ENCODE measurements at places on chromosomes 11 and 22. TPM values are rescaled to one million over a fixed set of nuclear protein-coding genes. Genes with fewer than 3 reads are reported as not detected.

DNA sequence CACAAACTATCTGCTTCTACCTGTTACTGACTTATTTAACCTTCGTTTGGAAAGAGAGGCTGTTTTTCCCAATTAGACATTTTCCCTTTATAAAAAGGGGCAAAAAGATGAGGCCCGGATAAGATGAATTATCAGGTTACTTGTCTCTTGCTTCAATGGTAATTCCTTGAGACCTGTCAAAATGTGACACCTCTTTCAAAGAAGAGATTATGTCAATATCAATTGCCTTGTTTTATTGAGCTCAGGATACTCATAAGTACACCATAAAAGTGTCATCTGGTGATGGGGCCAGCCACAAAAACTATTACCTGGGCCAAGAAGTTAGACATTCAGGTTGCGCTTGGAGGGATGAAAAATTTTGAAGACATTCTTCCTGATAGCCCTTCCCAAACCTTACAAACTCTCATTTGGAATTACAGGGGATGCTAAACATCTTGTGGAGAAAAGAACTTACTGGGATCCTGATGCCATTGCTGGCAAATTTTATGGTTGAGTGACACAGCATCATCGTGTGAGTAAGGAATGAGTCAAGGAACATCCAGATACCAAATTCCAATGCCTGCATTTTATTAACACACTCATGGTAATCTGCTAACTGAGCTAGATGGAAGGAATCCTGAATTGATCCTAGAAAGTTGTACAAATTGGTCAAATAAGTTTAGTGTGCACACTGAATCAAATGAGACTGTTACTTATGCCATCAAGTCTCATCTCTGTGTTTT, 1071.2 kb downstream of the LRRC4C start:
- no peak for DNase-seq

- DNase-seq = no peak
These were observed 75.7 kb downstream of the NFAM1 start for GRCh38 chr22:42356533-42356932.

- no peak for DNase-seq
These were observed 58.8 kb upstream of the ZBED5 start for GRCh38 chr11:10916665-10917064.

DNA sequence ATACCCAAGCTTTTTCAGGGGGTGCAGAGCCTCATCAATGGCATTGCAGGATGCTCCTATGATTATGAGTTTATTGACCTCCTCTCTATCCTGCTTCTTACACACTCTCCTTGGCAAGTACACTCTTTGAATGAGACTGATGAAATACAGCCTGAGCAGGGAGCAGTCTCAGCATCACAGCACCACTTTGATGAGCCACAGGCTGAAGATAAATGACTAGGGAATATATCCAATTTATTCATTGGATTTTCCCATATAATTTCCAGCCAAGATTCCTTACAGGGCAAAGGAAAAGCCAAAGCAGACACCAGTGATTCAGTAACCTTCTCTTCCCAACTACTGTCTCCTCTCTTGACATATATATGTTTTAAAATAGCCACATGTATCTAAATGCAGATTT, 79.2 kb downstream of the CASP12 start:
- DNase-seq = no peak

DNA sequence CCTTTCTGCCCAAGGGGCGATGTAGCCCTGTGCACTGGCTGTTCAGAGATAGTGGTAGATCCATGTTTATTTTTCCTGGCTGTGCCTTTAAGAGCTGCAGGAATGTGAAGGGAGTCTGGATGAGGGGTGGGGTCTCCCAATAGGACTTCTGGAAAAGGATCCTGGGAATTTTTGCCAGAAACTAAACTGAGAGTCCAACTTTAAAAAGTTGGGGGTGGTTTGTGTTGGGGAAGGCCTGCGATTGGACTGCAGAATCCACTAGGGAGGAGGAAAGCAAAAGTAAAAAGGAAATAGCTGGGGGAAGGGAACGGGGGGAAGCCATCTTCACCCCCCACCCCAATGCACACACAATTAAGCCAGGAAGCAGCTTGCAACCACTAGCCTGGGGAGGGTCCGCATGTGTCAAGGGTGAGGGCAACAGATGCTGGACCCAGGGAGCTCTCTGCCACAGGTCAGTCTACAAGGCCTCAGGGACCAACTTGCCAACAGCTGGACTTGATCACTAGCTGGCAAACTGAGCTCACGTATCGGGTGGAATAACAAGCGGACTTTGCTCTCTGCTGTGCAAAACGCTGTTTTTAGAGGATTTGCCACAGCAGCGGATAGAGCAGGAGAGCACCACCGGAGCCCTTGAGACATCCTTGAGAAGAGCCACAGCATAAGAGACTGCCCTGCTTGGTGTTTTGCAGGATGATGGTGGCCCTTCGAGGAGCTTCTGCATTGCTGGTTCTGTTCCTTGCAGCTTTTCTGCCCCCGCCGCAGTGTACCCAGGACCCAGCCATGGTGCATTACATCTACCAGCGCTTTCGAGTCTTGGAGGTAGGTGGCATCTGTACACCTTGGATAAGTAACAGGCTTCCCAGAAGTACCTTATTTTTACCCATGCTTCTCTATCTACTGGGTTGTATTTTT, at the start of gene OLFML1:
Gene OLFML1 (plus strand): TSS at position 321 of the 912 bp plus-strand sequence. CDS start 370 bp downstream, at position 691.
- no peak for DNase-seq

DNA sequence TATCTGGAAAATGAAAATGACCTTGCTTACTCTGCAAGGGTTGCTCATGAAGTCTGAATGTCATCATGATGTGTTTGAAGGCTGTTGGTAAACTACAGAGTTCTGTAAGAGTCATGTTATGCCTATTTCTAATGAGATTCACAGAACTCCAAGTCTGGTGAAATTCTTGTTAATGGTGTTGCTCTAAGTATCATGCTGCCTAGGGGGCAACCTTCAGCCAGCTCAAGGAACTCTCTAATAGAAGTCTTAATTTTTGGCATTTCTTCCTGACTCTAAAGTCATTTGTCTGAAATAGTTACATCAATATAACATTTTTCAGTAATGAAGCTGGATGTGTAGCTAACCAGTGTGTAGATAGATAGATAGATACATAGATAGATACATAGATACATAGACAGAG, 302.8 kb downstream of the FAT3 start:
- no peak for DNase-seq

- no peak for DNase-seq
These were observed 4.6 kb downstream of the PDGFD start for GRCh38 chr11:104159356-104159755.

The DNAJB7 gene
- total RNA-seq = not detected

DNA sequence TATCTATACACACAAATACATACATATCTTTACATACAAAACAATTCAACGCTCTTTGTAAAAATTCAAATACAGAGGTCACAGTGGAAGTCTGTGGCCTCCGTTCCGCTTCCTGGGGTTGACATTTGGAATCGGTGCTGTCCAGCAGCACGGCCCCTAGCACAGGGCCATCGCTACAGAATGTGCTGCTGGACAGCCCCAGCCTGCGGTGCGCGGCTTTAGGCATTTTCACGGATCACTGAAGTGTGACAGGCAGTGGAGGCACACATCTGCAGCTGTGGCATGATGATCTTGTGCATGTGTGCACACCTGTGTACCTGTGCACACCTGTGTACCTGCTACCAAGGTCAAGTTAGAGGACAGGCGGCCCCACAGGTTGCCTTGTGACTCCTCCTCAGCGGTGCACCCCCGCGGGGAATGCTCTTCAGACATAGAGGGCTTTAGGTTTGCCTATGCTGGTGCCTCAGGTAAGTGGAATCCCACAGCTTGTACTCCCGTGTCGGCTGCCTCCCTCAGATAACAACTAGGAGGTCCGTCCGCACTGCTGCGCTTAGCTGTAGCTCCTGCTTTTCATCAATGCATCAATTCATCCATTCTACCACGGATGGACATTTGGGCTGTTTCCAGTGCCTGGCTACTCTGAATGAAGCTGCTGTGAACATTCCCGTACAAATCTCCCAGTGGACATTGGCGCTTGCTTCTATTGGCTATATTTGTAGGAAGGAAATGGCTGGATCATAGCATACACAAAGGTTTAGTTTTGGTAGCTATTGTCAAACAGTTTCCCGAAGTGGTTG, 29.9 kb downstream of the GAL start:
- DNase-seq = no peak

DNA sequence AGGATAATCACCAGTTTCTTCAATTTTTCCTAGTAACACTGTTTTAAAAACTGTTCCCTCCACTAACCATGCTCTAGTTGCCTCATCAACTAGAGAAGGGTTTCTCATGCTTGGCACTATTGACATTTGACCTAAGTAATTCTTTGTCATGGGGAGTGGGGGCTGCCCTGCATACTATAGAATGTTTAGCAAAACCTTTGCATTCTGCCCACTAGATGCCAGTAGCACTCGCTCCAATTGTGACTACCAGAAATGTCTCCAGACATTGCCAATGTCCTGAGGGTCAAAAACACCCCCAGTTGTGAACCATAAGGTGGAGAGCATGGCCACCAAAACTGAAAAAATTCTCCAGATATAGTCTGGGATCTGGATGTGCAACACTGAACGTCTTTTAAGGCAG, 27.6 kb upstream of the BMAL1 start:
- no peak for DNase-seq

GRCh38 chr11:116384876-116385275, 387.9 kb downstream of the BUD13 start:
- DNase-seq = no peak

DNA sequence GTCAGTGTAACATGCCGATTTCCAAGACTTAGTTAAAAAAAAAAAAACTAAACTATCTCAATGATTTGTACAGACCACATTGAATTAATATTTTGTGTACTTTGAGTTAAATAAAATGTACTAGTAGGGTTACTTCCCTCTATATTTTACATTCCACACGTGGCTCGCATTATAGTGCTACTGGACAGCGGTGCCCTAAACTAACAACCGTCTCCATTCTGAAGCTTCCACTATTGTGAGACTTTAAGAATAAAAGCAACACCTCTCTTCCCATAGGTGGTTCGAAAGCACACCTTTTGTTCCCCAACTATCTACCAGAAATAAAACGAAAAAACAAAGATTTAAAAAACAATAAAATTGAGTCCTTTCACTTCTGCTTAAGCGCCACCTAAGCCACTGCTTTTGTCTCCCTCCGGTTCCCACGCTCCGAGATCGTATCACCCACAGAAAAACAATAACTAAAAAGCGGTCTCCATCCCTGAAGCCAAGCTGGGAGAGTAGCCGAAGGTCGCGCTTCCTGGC, 380 bp upstream of the TTC17 start:
- no peak for DNase-seq

DNA sequence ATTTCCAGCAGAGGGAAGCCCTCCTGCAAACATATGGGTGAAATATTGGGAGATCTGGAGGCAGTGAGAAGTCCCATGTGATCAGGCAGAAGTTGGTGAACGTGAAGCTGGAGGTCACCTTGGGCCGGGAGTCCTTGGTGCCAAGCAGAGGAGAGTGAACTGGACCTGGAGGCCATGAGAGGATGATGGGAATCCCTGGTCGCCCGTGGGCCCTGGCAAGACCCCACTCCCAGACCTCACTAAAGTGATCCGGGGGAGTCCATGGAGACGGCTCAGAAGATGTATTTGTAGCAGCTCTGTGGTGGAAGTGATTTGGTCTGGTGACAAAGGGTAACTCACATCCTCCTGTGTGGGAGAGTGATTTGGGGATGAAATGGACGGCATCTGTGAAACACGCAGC, 71.0 kb downstream of the ARHGAP8 start:
- DNase-seq = no peak

DNA sequence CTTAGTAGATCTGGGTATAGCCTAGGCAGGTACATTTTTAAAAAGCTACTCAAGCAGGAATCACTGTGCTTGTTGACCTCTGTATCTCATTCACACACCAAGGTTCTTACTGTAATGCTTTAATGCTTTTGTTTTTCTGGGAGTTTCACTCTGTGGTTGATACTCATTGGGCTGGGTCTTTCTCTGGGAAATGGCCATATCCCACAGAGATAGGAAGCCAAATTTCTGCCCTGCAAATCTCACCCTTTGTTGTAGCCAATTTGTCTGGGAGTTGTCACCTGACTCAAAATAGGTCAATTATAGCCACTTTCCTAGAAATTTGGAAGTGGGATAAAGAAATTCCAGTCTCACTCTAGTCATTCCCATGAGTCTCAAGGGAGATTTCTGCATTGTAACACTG, 195.8 kb upstream of the BDNF start:
- no peak for DNase-seq

GRCh38 chr11:60240662-60241061, 2.3 kb downstream of the MS4A4E start:
- DNase-seq = no peak

DNA sequence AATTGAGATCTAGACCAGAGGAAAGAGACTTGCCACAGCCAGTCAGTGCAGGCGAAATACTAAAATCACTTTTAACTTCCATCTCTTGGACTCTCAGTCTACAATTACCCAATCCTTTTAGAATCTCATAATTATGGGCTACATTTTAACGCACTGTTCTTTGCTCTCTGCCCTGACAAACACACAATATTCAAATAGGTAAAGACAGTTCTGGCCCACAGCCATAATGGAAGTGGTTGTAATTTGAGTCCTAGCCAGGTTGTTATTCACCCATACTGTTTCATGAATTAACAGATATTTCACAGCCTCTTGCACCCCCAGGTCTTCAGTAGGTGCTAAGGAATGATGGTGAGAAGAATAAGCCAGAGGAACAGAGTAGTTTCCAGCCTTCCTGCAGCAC, 830 bp downstream of the C11orf97 start:
- DNase-seq = no peak

DNA sequence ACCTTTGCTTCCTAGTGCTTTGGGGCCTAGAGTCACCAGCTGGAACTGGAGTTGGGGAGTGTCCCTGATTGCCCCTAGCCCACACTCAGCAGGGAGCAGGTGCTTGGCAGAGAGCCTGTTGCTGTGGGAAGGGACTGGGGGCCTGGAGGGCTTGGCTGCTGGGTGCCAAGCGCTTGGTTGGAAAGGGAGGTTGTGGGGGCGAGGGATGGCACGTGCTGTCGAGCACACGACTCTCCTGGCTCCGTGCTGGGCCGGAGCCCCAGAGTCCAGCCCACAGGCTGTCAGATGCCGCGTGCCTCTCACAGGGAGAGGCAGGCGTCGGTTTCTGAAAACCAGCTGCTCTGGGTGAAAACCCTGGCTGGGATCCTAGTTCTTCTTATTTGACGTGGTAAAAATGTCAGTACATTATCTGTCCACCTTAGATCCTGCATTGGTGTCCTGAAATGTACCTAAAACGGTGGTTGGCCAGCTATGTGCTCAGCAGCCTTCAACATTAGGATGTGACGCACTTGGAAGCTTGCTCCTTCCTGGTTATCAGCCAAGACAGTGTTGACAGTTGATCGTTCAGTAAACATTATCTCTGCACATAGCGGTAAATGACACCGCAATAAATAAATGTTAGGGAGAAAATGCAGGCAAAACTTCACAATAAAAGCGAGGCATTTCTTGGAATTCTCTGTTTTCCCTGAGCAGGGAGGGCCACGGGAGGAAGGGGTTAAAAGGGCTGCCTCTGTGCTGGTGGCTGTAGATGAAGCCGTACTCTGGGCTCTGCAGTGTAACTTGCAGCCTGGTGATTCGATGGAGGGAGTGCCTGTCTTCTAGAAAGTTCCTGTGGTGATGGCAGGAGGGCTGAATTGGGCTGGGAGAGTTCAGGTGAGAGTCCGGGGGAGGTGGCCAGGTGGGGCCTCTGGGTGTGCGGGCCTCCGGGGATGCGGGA, 29.2 kb downstream of the GRAMD4 start:
- DNase-seq = no peak

- DNase-seq = no peak
These were observed 1.5 kb downstream of the PANX2 start for GRCh38 chr22:50171965-50172421.

The NRIP3 gene
- total RNA-seq = 28.7 TPM

Measured in H4 (cell line).